ENCODE measurements at places on chromosomes 11 and 22.

DNA sequence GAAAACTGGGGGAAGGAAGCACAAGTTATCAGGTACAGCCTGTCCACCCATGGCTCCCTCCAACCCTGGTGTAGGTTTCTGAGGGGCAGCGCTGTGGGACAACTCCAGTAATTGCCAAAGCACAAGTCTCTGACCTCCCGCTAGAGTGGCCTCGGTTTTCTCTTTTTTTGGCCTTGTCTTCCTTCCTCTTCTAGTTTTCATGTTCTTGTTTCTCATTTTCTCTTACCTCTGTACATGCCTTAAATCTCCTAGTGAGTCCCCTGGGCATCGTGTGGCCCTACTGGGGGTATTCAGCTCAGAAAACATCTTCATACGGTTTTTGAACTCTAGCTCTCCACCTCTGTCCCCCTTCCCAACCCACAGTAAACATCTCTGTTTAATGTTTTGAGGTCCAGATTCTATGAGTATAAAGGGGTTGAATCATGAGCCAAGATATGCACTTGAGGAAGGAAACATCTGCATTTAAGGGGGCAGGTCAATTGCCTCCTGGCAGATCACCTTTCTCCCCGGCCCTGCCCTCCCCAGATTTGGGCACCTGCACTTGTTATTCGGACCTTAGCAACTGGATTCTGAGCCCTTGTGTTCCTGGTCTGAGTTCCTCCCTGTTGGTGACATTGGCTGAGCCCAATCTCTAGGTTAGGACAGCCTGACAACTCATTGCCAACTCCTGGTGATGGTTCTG is 8.4 kb upstream of the LMO2 start:
- no peaks in the 10 kb centered on the region for H3K27me3 ChIP-seq
- no peaks in the 10 kb centered on the region for H3K36me3 ChIP-seq
- peak overlapping the region; percentile 64 for H3K27ac ChIP-seq
- DNase-seq = peak; percentile 26
- peak overlapping the region; percentile 8 for H3K4me3 ChIP-seq

DNA sequence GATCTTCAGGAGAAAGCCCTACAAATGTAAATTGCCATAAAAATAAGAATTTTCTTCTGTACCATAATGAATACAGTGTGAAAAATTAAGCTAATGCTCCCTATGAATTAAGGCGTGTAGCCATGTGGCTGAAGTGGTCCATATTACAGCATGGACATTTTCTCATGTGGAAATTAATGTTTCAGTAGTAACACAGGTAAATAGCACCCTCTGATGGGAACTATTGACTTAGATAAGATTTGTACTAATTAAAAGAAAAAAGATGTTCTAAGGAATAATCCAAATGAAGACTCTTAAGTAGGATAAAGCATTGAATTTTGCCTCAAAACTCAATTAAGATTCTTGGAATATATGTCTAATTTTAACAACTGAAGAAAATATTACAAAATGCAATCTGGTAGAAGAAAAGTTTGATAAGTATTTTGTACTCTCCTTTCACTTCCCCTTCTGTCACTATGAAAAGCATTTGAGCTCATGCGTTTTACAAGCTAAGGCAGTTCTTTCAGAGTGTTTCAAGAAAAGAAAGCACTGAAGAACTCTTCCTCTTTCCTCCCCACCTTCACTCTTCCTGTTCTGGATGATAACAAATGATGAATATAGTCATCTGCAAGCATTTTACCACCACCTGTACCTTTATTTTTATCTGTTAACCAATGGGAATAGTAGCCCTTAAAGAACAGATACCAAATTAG is 9.9 kb upstream of the OR8D2 start:
- peaks cover 46% of the 10 kb centered on the region for H3K4me1 ChIP-seq
- peak; percentile 81 for DNase-seq
- H3K27ac ChIP-seq = peak overlapping the region; percentile 58
- H3K36me3 ChIP-seq = no peaks in the 10 kb centered on the region
- no peaks in the 10 kb centered on the region for H3K27me3 ChIP-seq

GRCh38 chr11:110367571-110367970 is 62.2 kb upstream of the FDX1 start:
- no peaks in the 10 kb centered on the region for H3K4me1 ChIP-seq
- DNase-seq = no peak
- H3K36me3 ChIP-seq = no peaks in the 10 kb centered on the region

DNA sequence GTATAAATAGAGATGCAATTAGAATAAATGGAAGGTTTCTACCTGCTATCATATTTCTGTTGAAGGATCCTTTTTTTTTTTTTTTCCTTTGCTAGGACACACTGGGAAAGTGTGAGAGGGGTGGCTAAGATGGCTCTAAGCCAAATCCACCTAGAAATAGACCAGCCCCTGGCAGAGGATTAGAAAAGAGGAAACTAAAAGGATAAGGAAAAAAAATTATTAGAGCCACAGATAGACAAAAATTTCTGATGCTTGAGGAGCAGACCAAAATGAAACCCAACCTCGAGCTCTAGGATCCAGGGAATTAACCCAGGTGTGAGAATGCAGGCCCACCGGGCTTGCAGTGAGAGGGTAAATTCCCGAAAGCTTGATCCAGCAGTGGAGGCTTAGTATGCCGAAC is 262.3 kb downstream of the CADM1 start:
- no peak overlapping the region for H3K4me3 ChIP-seq
- no peaks in the 10 kb centered on the region for H3K36me3 ChIP-seq
- H3K4me1 ChIP-seq = no peaks in the 10 kb centered on the region
- H3K27me3 ChIP-seq = no peaks in the 10 kb centered on the region
- no peak overlapping the region for H3K27ac ChIP-seq
- no peak for DNase-seq

GRCh38 chr11:118091690-118092089 is 4.9 kb upstream of the SMIM35 start:
- no peak overlapping the region for H3K4me3 ChIP-seq
- no peak for DNase-seq
- H3K27me3 ChIP-seq = no peaks in the 10 kb centered on the region
- H3K27ac ChIP-seq = no peak overlapping the region
- peaks cover 15% of the 10 kb centered on the region for H3K4me1 ChIP-seq

DNA sequence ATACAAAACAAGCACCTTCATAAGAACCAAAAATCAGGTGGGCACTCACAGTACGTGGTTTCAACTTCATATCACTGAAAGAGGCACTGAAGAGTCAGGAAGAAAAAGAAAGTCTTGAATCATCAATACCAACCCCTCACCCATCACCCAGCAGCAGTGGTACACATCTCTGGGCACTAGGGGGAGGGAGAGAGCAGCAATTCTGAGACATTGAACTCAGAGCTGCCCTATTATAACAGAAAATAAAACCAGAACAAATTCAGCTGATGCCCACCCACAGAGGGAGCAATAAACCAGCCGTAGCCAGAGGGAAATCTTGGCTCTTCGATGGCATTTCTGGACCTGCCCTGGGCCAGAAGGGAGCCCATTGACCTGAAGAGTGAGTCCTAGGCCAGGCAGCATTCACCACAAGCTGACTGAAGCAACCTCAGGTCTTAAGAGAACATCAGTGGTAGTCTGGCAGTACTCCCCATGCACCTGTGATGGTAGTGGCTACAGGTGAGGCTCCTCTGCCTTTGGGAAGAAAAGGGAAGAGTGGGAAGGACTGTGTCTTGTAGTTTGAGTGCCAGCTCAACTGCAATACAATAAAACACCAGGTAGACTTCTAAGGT is 42.2 kb upstream of the FAM181B start:
- no peak overlapping the region for H3K4me3 ChIP-seq
- no peaks in the 10 kb centered on the region for H3K36me3 ChIP-seq
- H3K27ac ChIP-seq = no peak overlapping the region
- DNase-seq = peak; percentile 8
- no peaks in the 10 kb centered on the region for H3K4me1 ChIP-seq
- H3K27me3 ChIP-seq = no peaks in the 10 kb centered on the region

GRCh38 chr22:24803064-24803542 is 2.9 kb upstream of the SGSM1 start:
- H3K4me1 ChIP-seq = peaks cover 5% of the 10 kb centered on the region
- no peak overlapping the region for H3K27ac ChIP-seq
- no peaks in the 10 kb centered on the region for H3K36me3 ChIP-seq
- DNase-seq = peak; percentile 63
- no peak overlapping the region for H3K4me3 ChIP-seq
- H3K27me3 ChIP-seq = peaks cover 8% of the 10 kb centered on the region

GRCh38 chr11:113329725-113330124 is 15.3 kb downstream of the TTC12 start:
- H3K27ac ChIP-seq = no peak overlapping the region
- no peaks in the 10 kb centered on the region for H3K4me1 ChIP-seq
- no peaks in the 10 kb centered on the region for H3K36me3 ChIP-seq
- no peak for DNase-seq
- no peak overlapping the region for H3K4me3 ChIP-seq

- no peaks in the 10 kb centered on the region for H3K4me1 ChIP-seq
- H3K27ac ChIP-seq = no peak overlapping the region
- no peaks in the 10 kb centered on the region for H3K27me3 ChIP-seq
- peaks cover 16% of the 10 kb centered on the region for H3K36me3 ChIP-seq
- no peak for DNase-seq
These were observed 44.7 kb downstream of the BIRC2 start for GRCh38 chr11:102391549-102392237.

DNA sequence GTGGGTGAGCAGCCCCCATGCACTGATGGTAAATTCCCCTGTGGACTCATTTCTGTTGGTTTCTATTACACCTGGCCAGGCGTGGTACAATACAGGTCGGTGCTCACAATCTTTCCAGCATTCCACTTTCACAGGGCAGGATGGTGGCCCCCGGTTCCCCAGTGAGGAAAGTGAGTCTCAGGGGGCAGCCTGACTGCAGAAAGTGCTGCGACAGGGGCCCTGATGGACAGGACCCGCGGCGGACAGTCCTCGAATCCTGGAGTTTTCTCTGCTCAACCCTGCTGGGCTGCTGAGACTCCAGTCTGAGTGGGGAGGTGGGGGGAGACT is 3.1 kb upstream of the PGGHG start:
- H3K36me3 ChIP-seq = no peaks in the 10 kb centered on the region
- H3K27ac ChIP-seq = no peak overlapping the region
- peaks cover 44% of the 10 kb centered on the region for H3K4me1 ChIP-seq
- H3K4me3 ChIP-seq = no peak overlapping the region
- no peaks in the 10 kb centered on the region for H3K27me3 ChIP-seq

- peaks cover 14% of the 10 kb centered on the region for H3K4me1 ChIP-seq
- H3K36me3 ChIP-seq = peaks cover 13% of the 10 kb centered on the region
- no peak for DNase-seq
- H3K27me3 ChIP-seq = no peaks in the 10 kb centered on the region
- no peak overlapping the region for H3K27ac ChIP-seq
- no peak overlapping the region for H3K4me3 ChIP-seq
These were observed 81.7 kb upstream of the APOA1 start for GRCh38 chr11:116918925-116919655.

GRCh38 chr22:48941033-48941902 is 886.4 kb downstream of the BRD1 start:
- DNase-seq = no peak
- H3K27me3 ChIP-seq = no peaks in the 10 kb centered on the region
- H3K36me3 ChIP-seq = no peaks in the 10 kb centered on the region
- no peak overlapping the region for H3K4me3 ChIP-seq
- no peak overlapping the region for H3K27ac ChIP-seq
- no peaks in the 10 kb centered on the region for H3K4me1 ChIP-seq

DNA sequence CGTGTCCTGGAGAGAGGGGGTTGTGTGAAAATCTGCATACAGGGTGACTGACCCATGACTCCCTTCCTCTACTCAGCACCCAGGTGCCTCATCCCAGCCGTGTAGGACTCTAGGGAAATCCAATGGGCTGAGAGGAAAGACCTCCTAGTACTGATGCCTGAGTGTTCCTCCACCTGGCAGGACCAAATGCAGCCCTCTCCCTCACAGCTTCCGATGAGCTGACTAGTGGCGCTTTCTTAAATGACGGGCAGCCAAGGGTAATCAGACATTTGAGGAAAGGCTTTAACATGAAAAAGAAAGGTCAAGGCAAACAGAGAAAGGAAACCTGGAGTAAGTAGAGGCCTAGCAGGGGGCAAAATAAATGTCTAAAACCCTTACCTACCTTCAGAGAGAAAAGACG is 5.0 kb upstream of the KCNJ1 start:
- H3K4me1 ChIP-seq = no peaks in the 10 kb centered on the region
- H3K4me3 ChIP-seq = no peak overlapping the region
- no peak for DNase-seq
- H3K27me3 ChIP-seq = no peaks in the 10 kb centered on the region
- H3K36me3 ChIP-seq = no peaks in the 10 kb centered on the region
- H3K27ac ChIP-seq = no peak overlapping the region

GRCh38 chr11:128763224-128763623 is 69.4 kb downstream of the FLI1 start:
- H3K4me1 ChIP-seq = peaks cover 2% of the 10 kb centered on the region
- H3K27ac ChIP-seq = no peak overlapping the region
- H3K4me3 ChIP-seq = no peak overlapping the region
- H3K36me3 ChIP-seq = peaks cover 99% of the 10 kb centered on the region
- H3K27me3 ChIP-seq = no peaks in the 10 kb centered on the region
- no peak for DNase-seq

DNA sequence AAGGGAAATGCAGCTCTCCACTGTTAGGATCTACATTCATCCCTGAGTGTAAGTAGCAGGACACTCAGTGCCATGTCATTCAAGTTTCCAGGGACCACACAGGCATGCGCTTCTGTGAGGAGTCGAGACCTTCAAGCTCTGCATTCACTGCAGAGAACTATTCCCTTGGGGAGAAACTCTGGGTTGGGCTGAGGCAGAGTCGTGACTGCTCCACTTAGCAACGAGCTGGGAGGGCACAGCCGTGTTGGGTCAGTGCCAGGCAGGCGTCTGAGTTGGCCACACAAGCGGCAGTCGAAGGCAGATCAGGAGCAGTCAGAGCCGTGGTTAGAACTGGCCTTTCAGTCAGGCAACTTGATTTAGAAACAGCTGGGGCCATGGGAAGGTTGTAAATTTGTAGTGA is 14.7 kb downstream of the MPEG1 start:
- peaks cover 50% of the 10 kb centered on the region for H3K4me1 ChIP-seq
- no peak overlapping the region for H3K27ac ChIP-seq
- no peaks in the 10 kb centered on the region for H3K27me3 ChIP-seq
- no peak for DNase-seq
- H3K36me3 ChIP-seq = no peaks in the 10 kb centered on the region
- H3K4me3 ChIP-seq = no peak overlapping the region

GRCh38 chr11:114158886-114159285 is 99.4 kb downstream of the ZBTB16 start:
- peak overlapping the region; percentile 85 for H3K27ac ChIP-seq
- H3K4me3 ChIP-seq = no peak overlapping the region
- no peak for DNase-seq
- no peaks in the 10 kb centered on the region for H3K36me3 ChIP-seq
- peaks cover 63% of the 10 kb centered on the region for H3K4me1 ChIP-seq

GRCh38 chr11:63915961-63916836 is 765 bp downstream of the RCOR2 start:
- H3K27ac ChIP-seq = no peak overlapping the region
- H3K36me3 ChIP-seq = no peaks in the 10 kb centered on the region
- H3K27me3 ChIP-seq = no peaks in the 10 kb centered on the region
- H3K4me1 ChIP-seq = peaks cover 33% of the 10 kb centered on the region

DNA sequence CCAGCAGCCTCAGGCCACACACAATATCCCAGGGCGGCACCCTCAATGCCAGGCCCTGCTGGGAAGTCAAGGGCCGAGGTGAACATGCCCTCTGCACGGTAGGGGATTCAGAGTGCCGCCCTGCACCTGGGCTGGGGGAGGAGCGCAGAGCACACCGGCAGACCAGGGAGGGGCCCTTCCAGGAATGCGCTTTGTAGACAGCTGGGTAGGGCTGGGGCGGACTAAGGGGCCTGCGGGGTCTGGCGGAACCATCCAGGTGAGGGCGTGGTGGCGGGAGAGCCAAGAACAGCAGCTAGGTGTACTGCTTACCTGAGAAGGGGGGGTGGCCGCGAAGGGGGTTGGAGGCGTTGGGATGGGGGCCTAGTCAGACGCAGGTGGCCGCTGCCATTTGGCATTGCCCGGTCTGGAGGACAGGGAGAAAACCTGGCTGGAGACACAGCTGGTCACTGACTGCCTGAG is 26.0 kb downstream of the DUSP8 start:
- H3K4me1 ChIP-seq = peaks cover 23% of the 10 kb centered on the region
- H3K36me3 ChIP-seq = no peaks in the 10 kb centered on the region
- no peak overlapping the region for H3K27ac ChIP-seq
- H3K27me3 ChIP-seq = no peaks in the 10 kb centered on the region
- no peak overlapping the region for H3K4me3 ChIP-seq
